Non-pigmented ciliary epithelial cell (primary cell): ENCODE measurements at places on chromosomes 7 and 10.

GRCh38 chr10:86298501-86299001 lies 68.0 kb downstream of the GRID1 start:
- DNase-seq = no peak

GRCh38 chr7:22662036-22662435 lies 65.0 kb upstream of the IL6 start:
- DNase-seq = no peak

DNA sequence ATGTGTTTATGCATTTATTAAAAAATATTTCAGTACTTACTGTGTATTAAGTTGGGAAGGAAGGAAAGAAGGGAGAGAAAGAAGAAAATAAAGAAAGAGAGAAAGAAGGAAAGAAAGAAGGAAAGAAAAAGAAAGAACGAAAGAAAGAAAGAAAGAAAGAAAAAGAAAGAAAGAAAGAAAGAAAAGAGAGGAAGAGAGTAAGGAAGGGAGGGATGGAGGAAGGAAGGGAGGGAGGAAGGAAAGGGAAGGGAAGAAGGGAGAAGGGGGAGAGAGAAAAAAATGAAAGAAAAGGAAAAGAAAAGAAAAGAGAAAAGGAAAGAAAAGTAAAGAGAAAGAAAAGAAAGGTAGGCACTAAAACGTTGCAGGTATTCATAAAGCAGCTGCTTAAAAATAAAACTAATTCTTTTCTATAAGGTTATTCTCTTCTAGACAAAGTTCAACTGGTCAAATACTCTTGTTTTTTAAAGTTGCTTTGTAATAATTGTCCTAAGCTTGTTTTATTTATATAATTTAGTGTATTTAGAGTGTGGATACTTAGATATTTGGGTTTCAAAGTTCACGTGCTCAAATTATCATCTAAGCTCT lies 703.3 kb upstream of the LRRTM3 start:
- no peak for DNase-seq

GRCh38 chr7:7438851-7439250 lies 96.8 kb downstream of the COL28A1 start:
- peak; percentile 98 for DNase-seq

GRCh38 chr10:128312250-128312649 lies 186.0 kb upstream of the MKI67 start:
- DNase-seq = no peak

DNA sequence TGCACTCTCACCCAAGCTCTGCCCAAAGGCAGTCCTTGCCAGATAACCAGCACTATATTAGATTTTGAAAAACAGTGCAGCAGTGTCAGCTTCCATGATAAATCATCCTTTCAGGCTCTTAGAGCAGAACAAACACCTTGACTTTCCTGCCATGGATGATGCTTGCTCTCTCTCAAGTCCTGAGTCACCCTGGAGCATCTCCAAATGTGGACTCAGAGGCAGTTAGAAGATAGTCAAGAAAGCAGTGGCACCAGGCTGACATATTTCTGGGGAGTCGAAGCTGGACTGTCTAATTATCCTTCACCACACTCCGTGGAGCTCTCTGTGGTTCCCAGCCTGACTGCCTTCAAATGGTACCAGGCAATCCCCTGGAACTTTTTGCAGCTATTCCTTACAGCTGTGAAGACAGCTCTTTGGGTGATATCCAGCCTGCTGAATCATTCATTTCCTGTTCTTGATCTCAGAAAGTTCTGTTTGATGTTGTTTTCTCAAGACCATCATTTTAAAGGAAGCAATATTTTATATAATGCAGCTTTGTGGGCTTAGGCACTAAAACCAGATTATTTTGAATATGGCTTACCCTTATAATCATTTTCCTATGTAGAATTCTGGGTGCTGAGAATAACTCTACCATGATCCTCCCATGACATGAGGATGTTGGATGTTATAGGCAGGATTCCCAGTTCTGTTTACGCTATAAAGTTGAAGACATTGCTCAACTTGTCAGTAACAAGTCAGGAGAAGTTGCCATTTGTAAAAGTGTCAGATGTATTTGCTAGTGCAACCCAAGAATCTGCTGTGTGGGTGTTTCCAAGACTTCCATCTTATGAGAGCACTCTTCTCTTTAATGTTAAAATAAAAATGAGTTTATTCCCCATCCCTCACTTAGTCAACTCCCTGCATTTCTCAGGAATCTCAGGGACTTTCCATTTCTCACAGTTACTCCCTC lies 233.8 kb downstream of the C7orf25 start:
- peak; percentile 46 for DNase-seq

- no peak for DNase-seq
Observed at GRCh38 chr7:22885797-22886261, 63.2 kb upstream of the TOMM7 start.

- no peak for DNase-seq
Observed at GRCh38 chr10:2908851-2909630, 158.3 kb upstream of the PFKP start.

DNA sequence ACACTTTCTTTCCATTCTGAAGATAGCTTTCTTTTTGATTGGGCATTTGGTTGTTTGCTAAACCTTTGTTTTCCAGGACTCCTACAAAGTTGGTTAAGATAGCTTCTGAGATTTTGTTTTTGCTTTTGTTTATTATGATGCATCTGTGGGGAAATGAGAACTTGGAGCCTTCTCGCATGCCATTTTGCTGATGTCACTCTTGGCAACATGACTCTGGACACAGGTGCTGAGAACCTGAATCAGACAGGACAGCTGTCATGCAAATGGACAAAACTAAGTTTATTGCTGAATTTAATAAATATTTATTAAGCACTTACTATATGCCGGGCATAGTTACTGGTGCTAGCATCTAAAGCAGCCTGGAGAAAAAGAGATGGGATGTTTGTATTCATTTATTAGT lies 274.1 kb downstream of the ZEB1 start:
- DNase-seq = no peak

- DNase-seq = no peak
Observed at GRCh38 chr7:27213433-27214238, 13.7 kb upstream of the HOXA13 start.

- no peak for DNase-seq
Observed at GRCh38 chr10:80281292-80281691, 8.2 kb downstream of the MAT1A start.

GRCh38 chr7:93036149-93036640 lies 81.6 kb downstream of the SAMD9 start:
- no peak for DNase-seq

- no peak for DNase-seq
Observed at GRCh38 chr7:23490357-23491135, 20.3 kb upstream of the IGF2BP3 start.
